Forelimb muscle (tissue), 1 donor: ENCODE measurements at places on chromosomes 5 and 9. TPM values are rescaled to one million over a fixed set of nuclear protein-coding genes. Genes with fewer than 3 reads are reported as not detected.

Gene TMEM245
- polyA plus RNA-seq, result 45.4 TPM

Gene SLC25A2
- 0.10 TPM for polyA plus RNA-seq

Gene BRINP1
- polyA plus RNA-seq, result 0.11 TPM

Gene ADRB2
- 1.0 TPM for polyA plus RNA-seq

Gene QRFP
- polyA plus RNA-seq, result 0.33 TPM

Gene PCDHGA7
- 1.4 TPM for polyA plus RNA-seq

Gene PDE6A
- polyA plus RNA-seq, result 0.06 TPM

Gene PTGDS
- 21.9 TPM for polyA plus RNA-seq

DNA sequence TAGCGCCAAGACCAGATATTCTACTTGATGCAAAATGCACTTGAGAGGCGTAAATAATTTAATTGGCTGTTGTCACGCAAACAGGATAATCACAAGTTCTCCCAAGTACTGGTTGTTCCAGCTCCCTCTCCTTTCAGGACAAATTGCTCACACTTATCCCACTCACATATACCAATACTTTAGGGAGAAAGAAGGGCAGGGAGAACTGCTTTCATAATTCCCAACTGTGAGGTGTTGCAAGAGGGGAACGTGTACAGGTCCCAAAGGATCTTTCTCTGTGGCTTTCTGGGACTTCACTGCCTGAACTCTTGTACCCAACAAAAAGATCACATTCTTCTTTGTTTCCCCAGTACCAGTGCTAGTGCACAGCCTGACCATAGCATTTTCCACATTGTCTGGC lies 21.5 kb upstream of the TGFBI start:
- no peak for DNase-seq

GRCh38 chr5:125700380-125700861 lies 722.8 kb upstream of the GRAMD2B start:
- no peak for DNase-seq

DNA sequence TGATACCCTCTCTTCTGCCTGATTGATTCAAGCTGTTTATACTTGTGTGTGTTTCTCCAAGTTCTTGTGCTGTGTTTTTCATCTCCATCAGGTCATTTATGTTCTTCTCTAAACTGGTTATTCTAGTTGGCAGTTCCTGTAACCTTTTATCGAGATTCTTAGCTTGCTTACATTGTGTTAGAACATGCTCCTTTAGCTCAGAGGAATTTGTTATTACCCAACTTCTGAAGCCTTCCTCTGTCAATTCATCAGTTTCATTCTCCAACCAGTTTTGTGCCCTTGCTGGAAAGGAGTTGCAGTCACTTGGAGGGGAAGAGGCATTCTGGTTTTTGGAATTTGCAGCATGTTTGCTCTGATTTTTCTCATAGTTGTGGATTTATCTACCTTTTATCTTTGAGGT lies 126.2 kb upstream of the FTMT start:
- DNase-seq, result no peak

- no peak for DNase-seq
Measured at GRCh38 chr9:71349218-71349617, 227.8 kb upstream of the TRPM3 start.

DNA sequence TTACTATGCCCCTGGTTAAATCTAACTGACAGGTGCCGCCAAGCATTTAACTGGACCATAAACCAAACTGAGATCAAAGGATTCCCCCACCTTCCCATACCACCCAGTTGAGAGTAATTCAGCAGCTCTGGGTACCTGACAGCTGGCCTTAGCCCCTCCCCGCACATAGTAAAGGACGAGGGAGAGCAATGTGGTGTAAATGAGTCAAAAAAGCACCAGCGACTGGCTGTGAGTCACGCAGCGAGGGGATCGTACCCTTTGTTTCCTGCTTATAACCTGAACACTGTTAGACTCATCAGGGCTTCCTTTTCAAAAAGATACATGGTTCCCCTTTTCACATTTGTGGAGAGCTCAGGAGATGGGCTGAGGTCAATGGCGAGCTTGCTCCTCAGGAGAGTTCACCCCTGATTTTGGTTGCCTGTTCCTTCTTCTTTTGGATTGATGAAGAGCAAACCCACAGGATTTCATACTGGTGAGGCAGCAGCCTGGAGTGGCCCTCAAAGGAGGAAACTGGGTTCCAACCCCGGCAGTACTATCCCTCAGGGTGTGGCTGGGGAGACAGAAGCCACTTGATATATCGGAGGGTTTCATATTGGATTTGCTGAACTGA lies 71.5 kb downstream of the ANKRD33B start:
- no peak for DNase-seq

- peak; percentile 44 for DNase-seq
Measured at GRCh38 chr9:17739736-17740135, 160.9 kb downstream of the SH3GL2 start.

GRCh38 chr9:76910861-76911260 lies 4.9 kb upstream of the PRUNE2 start:
- DNase-seq, result no peak

DNA sequence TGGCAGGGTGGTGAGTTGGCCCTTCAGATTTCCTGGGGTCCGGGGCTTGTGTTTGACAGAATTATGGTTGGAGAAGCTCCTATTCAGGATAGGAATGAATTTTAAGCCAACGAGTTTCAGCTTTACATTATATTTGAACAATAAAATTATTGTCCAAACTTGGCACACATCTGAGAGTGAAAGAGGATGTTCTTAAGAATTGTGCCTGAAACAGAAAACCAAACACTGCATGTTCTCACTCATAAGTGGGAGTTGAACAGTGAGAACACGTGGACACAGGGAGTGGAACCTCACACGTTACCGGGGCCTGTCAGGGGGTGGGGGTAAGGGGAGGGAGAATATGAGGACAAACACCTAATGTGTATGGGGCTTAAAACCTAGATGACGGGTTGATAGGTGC lies 111.8 kb upstream of the ACTBL2 start:
- DNase-seq, result no peak

DNA sequence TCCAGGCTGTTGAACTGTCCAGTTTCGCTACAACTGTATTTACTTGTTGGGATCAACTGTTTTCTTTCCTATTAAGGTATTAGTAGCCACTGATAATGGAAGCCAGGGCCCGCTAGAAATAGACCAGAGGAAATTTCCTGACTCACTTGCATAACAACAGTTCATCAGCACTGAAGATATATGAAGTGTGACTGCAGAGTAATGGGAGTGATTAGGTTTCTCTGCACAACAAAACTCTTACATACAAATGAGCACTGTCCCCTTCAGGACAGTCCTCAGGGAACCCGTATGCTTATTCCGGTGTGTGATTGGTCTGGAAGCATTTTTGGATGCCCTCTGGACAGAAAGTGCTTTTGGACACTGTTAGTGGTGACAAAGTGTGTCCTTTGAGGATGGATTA lies 55.3 kb downstream of the LIX1 start:
- DNase-seq, result no peak

GRCh38 chr5:94788527-94788926 lies 170.1 kb downstream of the SLF1 start:
- DNase-seq, result no peak

DNA sequence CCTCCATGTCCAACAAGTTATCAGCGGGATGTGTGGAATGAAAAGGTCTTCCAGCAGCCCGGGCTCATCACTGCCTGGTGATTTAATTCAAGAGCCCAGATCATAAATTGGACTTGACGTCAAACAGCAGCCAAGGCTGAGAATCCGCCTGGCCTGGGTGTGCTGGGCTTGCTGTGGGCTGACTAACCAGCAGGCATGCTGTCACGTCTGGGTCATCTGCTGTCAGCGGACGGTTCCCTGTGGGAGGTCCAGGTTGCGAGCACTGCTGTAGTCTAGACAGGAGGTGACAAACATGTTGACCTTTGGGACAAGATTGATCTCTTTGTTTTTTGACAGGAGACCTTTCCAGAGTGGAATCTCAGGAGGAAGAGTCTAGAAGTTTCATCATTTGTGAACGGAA lies 289.7 kb downstream of the OSTF1 start:
- DNase-seq, result no peak

DNA sequence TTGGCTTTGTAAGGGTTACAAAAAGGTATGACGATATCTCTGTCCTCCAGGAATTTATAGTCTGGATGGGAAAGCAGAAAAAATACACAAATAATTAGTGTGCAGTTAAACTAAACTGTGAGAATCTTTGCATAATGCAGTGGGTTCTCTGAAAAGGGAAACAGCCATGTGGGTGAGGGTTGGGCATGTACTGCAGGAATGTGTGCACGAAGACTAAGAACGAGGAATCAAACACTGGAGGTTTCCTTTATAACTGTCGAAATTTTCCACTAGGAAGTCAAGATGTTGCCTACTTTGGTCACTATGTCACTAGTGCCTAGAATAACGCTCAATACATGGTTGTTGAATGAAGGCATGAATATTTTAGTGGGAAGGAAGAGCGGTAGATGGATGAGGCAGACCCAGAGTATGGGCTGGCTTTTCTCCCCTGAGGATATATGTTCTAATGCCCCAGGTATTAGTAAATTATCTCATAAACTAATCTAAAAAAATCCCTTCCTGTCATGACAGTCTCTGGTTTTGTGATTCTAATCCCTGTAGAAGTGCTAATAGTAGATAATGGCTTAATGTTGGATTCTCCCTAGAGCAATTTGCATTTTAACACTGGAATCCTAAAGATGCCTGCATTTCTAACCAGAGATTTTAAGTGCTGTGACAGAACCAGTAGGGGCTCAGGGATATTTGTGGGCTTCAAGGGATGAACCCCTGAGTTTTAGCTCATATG lies 227.3 kb downstream of the NMUR2 start:
- no peak for DNase-seq

DNA sequence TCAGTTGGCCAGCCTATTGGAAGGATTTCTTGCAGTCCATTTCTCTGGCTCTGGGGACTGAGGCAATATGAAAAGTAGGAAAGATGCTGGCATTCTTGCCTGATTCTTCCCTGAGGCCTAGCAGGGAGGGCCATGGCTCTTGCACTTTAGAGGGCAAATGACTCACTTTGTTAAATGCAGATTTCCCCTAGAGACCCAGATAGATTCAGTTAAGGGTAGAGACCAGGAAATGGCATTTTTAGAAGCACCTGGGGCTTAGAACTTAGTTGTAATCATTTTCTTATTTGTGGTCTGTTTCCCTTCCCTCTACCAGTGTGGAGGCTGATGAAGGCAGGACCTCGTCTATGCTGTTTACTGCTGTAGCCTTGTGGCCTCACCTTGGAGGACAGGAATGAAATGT lies 112.8 kb upstream of the NR3C1 start:
- DNase-seq, result no peak
